ENCODE measurements at places on chromosomes 7 and 10.

DNA sequence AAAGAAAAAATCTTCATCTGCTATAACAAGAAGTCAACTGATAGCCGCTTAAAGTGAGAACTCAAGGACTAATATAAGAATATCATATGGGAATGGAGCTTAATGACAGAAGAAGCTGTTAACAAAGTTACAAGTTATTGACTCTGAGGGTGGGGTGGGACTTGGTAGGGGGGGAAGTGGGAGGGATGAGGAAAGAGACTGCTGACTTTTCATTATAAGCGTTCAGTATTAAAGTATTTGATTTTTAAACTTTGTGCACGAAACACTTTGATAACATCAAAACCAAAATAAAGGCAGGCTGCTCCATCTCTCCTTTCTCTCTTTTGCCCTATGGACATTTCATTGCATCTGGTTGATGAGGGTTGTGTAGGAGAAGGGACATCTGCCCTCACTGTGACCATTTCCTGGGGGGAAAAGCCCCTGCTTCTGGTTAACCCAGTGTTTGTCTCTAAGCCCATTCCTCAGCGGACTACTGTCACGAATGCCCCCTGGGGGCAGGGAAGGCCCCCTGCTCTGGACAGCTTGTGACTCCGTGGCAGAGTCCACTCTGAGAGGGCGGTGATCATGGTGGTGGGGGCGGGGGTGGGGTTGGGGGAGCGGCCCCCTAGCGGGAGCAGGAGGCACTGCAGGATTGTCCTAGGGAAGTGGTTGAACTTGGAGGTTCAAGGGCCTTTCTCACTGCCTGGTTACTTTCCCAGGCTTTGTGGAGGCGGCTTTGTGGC, 17.4 kb downstream of the SLC13A4 start:
- DNase-seq: no peak

DNA sequence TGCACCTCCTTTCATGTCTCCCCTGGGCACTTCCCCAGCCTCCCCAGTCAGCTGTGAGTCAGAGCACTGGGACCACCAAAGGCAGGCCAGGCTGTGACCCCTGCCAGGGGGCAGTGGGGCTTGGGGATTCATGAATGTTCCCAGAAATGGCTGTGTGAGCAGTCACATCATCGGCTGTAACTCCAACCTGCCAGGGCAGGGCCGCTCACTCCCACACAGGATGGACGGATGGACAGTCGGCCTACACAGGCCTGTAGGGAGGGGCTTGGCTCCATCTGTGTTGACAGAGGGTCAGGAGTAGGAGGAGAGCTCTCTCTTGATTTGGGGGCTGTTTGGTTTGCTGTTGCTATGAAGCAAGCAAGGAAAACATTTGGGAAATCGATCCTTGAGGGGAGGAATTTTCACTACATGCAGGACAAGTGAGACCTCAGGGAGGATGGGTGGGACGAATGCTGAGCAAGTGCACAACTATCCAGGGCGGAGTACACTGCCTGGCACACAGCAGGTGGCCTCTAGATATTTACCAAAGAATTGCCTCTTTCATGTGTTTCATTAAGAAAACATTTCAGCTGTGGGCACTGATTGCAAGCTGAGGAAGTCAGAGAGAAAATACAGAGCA, 2.9 kb upstream of the IGFBP1 start:
- no peak for DNase-seq

DNA sequence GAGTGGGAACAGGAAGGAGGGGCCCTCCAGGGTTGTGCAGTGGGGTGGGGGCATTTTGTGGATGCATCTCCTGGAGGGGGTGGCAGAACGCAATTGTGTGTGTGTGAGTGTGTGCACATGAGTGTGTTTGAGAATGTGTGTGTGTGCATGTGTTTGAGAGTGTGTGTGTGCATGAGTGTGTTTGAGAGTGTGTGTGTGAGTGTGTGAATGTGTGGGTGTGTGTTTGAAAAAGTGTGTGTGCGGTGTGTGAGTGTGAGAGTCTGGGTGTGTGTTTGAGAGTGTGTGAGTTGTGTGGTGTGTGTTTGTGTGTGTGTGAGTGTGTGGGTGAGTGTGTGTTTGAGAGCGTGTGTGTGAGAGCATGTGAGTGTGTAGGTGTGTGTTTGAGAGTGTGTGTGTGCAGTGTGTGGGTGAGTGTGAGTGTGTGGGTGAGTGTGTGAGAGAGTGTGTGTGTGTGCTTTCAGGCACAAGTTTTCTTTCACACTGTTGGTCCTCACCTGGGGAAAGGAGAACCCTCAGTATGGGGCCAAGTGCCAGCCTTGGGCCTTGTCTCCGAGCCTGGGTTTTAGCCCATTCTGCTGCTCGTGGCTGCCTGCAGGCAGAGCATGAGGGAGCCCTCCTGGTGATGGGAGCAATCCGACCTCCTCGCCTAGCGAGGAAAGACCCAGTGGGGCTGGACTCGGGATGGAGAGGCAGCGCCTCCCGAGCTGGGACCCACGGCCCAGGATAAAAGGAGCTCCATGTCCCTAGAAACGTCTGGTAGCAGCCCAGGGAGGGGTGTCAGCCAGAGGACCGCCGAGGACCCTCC, 35.6 kb downstream of the CDH23 start:
- no peak for DNase-seq

DNA sequence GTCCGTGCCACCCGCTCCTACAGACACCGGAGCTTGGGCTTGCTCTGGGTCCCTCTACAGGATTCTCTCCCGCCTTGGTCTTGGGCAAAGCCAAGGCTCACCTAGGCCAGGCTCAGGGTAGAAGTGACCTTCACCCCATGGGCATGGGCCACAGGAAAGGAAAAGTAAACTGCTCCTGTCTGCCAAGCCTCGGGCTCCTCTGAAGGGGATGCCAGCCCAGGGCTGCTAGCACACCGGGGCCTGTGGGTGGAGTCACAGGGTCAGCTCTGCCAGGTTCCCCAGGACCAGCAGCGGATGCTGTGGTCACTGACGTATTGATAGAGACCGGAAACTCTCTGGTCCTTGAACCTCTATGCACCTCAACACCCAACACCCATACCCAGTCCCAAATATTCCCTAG, 222.7 kb upstream of the MGMT start:
- no peak for DNase-seq

- DNase-seq: no peak
Observed at GRCh38 chr10:6729071-6729774, 149.1 kb upstream of the PRKCQ start.

GRCh38 chr10:89478085-89478738, 57.2 kb downstream of the SLC16A12 start:
- DNase-seq: no peak

GRCh38 chr7:35691827-35692307, 3.1 kb downstream of the HERPUD2 start:
- no peak for DNase-seq

DNA sequence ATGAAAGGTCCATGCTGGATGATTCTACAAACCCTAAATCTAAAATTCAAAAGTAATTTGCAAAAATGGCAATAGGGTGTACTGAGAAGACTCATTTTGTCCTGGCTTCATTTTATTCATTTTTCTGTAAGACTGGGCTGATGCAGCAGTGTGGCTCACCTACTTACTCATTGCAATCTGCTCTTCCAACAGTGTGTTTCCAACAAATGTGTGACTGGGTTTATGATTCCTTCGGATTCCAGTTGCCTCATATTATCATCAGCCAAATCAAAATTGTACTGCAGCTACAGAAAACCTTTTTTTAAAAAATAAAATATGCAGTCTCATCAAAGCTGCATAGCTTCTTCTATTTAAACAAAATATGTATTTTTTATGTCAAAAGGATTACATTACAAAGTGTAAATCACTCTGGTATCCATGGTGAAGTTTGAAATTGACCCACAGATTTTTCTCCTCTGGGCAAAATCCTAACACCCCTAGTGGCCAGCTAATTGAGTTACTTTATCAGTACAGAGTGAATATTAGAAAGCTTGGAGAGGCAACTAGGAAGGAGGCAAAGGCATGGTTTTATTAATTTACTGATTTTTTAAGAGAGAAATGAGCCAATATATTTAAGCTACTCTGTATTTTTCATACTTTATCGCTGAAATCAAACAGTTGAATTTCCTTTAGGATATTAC, 390.3 kb downstream of the MAGI2 start:
- no peak for DNase-seq

GRCh38 chr10:120605410-120605809, 148.4 kb downstream of the PLPP4 start:
- DNase-seq: no peak

Measured in WERI-Rb-1 (cell line).